CD4-positive, alpha-beta T cell treated with Interferon alpha-2 for 1 hour (primary cell): ENCODE measurements at places on chromosomes 3 and 15.

DNA sequence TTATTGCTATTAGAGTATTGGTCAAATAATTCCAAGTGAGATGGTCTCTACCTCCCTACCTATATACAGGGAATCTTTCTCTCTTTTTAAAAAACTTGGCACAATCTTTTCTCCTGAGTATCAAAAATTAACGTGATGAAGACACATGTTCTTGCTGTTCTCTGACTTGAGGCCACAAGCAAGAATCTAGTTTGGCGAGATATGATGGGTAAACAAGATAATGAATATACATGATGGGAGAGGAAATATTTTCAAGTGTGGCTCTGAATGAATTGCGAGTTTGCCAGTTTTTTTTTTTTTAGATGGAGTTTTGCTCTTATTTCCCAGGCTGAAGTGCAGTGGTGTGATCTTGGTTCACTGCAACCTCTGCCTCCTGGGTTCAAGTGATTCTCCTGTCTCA is 11.6 kb downstream of the NR1D2 start:
- DNase-seq, result no peak

GRCh38 chr3:138786788-138787271 is 47.9 kb downstream of the PIK3CB start:
- no peak for DNase-seq

GRCh38 chr15:71806452-71806931 is 3.9 kb upstream of the NR2E3 start:
- DNase-seq, result no peak

- DNase-seq, result no peak
Observed at GRCh38 chr3:49469037-49469935, 781 bp upstream of the DAG1 start.

DNA sequence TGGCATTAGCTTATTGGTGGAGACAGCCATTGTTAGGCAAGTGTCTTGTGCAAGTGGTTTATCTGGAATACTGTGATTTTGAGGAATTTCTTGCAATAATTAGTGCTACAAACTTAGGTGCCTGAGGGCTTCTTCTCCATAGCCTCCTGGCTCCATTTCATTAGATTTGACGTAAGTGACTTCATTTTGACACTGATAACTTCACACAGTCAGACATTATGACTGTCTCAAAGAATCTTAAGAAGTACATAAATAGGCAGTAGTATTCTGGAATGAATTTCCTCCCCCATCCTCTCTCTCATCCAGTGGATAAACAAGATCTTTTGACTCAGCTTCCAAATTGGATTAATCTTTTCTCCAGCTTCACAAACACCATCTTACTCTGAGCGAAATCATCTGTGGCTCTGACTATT is 19.0 kb downstream of the ARL14 start:
- DNase-seq, result no peak

GRCh38 chr3:181417748-181418147 is 294.0 kb upstream of the SOX2 start:
- no peak for DNase-seq

GRCh38 chr3:173191611-173192010 is 50.6 kb upstream of the SPATA16 start:
- no peak for DNase-seq

DNA sequence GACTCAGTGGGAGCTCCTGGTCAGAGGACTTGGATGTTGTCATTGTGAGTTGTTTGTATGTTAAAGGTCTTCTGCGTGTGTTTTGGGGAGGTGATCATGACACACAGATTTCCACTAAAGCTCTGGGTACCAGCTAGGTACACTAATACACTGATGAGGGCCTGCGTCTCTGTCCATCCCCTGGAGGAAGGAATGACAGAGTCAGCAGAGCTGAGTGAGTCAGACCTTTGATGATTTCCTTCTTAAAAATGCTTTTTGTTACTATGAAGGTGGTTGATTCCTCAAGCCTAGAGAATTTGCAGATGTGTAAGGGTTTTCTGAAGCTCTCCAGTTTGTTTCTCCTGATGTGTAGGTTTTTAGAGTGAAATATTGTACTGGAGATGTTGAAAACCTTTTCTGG is 424.1 kb upstream of the TPM1 start:
- DNase-seq, result no peak

GRCh38 chr3:193560870-193561269 is 6.2 kb upstream of the ATP13A4 start:
- DNase-seq, result no peak

DNA sequence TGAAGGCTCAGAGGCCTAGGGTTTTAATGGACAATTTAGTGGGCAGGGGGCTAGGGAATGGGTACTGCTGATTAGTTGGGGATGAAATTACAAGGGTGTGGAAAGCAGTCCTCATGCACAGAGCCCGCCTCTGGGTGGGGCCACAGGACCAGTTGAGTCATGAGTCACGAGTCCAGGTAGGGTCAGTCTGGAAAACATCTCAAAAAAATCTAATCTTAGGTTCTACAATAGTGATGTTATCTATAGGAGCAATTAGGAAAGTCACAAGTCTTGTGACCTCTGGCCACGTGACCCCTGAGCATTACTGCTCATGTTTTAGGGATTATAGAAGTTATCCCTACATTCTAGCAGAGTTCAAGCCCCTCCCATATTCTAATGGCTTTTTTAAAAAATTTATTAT is 18.6 kb upstream of the IREB2 start:
- DNase-seq, result no peak

DNA sequence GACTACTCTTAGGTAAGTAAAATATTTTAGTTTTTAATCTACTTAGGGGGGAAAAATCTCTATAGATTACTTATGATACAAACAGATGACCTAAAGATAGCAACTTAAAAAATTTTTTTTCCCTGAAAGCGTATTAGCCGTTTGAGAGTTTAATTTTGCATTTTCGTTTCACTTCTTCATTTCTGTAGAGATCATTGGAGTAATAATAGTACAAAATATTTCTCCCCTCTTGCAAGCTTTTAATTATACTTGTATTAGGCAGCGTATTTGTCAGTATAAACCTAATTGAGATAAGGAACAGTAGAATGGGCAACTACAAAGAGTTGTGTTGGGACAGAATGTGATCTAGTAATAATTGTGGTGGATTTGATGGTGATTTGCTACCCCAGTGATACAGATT is 10.3 kb downstream of the SKIL start:
- DNase-seq, result no peak

- DNase-seq, result no peak
Observed at GRCh38 chr3:117010318-117010717, 300.7 kb downstream of the TUSC7 start.

GRCh38 chr3:183638101-183638852 is 2.9 kb downstream of the KLHL24 start:
- DNase-seq, result no peak

GRCh38 chr3:127325629-127325961 is 37.7 kb upstream of the PRR20G start:
- DNase-seq, result no peak

- no peak for DNase-seq
Observed at GRCh38 chr3:151635905-151636304, 97.8 kb upstream of the AADACL2 start.

DNA sequence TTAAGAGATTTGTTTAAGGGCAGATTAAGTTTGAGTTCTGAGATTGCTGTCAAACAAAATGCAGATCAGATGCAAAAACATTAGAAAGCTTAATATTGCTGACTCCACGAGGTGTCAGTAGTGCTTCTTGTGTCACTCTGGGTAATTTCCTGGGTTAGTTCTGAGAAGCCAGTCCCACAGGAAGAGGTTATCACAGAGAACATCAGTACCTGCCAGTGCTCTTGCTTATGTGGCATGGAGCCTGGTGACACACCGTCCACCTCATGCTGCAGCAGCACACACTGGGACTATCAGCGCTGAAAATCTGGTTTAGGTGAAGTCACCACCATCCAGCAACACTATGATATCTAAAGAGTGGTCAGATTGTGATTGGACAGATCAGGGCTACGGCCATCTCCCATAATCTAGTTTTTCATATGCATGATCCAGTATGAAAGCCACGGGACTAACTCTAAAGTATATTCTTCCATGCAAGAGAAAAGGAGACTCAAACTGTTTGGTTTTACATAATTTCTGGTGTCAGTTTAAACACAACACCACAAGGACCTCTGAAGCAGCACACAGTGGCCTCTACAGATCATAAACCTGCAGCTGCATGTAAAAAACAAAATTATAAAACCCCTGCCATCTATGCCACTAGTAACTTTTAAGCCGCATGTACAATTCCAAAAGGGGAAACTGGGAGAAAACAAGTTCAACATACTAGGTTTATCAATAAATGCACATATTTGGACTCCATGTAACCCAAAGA is 36.1 kb upstream of the MYO5C start:
- DNase-seq, result peak; percentile 62

- no peak for DNase-seq
Observed at GRCh38 chr3:72401005-72401545, 447.2 kb downstream of the SHQ1 start.

- no peak for DNase-seq
Observed at GRCh38 chr3:34212175-34212574, 413.7 kb downstream of the PDCD6IP start.

GRCh38 chr15:63544258-63545026 is 40.0 kb downstream of the USP3 start:
- peak; percentile 5 for DNase-seq

DNA sequence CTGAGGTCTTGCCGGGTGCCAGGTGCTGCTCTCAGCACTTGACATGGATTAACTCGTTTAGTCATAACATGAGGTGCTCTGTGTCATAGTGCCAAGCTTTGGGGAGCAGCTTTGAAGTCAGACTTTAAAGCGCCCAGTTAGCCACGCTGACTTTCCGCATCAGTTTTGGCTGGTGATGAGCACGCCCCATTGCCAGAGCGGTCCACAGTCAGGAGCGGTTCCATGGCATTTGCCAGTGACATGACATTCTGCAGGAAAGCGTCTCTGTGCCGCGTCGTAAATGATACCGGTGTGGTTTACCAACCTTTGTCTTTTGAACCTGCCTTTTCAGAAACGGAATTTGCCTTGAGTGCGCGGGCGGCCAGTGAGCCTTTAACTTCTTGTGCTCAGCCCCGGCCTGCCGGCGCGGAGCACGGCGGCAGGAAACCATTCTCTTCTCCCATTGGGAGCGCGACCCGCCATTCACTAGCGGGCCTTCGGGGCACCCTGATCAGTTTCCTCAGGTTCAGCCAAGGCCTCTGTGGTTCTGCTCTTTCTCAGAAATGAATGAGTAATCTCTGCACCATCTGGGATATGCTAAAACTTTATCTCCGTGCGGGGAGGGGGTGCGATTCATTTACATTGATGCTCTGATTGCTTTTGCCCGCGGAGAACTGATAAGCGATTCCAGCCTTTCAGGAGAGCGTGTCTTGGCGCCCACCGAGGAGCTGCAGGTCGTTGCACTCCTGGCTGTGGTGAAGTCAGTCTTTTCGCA is 1.7 kb upstream of the SLC2A2 start:
- no peak for DNase-seq

DNA sequence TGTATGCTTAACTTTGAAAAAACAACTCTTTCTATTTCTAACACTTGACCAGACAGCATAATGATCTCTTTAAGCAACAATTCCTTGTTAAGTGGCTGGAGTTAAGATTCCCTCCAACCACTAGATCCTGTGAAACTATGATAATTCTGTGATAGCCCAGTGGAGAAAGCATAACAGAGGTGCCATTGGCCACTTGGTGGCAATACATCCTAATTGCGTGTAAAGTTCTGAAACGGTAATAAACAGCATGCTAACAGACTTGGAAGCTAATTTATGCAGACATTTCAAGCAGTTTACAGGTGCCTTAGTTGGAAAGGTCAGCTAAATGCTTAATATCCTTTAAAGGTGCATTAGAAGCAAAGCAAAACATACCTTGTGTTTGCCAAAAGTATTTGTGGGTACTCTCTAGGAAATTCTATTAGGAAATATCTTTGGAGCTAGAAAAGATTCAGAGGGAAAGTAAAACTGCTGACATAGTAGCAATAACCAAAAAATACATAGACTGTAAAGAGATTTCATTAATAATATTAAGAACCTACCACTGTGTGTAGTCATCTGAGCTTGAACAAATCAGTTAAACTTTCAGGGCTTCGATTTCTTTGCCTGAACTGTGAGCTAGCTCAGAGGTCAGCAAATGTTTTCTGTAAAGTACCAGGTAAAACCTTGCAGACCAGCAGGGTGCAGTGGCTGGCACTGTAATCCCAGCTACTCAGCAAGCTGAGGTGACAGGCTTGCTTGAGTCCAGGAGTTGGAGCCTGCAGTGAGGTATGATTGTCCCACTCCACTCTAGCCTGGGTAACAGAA is 19.0 kb upstream of the CSTA start:
- DNase-seq, result no peak

GRCh38 chr15:68542348-68542747 is 36.4 kb upstream of the CORO2B start:
- no peak for DNase-seq

- no peak for DNase-seq
Observed at GRCh38 chr3:24725514-24726255, 231.0 kb upstream of the THRB start.

GRCh38 chr15:95758851-95759250 is 571.6 kb upstream of the NR2F2 start:
- DNase-seq, result no peak

GRCh38 chr15:57949374-57949943 is 116.1 kb downstream of the ALDH1A2 start:
- DNase-seq, result no peak

GRCh38 chr3:99508191-99508590 is 130.2 kb upstream of the COL8A1 start:
- no peak for DNase-seq

DNA sequence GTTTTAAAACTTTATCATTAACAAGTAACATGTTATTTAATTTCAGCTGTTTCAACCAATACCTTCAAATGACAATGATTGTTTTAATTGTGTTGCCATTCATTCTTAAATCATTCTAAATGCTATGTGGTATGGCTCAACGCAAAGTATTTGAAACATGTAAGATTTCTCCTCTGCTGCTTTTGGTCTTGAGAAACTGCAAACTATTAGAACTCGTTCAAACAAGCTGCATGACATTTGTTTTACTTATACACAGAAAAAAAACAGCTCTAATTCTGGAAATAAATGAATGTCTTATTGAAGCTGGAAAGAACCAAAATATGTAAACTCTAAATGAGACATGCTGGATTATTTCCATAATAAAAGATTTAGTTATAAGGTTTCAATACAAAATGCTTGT is 29.3 kb downstream of the FBN1 start:
- no peak for DNase-seq

DNA sequence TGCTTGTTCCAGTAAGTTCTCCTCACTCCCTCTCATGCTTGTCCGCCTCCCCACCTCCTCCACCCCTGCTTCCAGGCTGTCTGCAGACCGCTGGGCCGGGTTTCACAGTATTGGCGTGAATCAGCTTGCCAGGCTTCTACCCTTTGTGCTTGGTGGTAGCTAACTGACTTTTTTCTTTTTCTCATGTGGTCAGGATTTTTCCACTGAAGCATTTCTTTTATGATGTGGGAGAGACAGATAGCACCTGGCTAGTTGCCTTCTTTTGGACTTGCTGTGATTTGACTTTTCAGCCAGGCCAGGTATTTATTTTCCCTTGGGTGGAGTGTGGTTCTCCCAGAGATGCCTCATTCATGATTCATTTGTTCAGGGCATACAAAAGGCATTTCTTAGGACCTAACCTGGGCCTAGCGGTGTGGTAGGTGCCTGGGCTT is 60.6 kb downstream of the ST6GAL1 start:
- DNase-seq, result no peak

DNA sequence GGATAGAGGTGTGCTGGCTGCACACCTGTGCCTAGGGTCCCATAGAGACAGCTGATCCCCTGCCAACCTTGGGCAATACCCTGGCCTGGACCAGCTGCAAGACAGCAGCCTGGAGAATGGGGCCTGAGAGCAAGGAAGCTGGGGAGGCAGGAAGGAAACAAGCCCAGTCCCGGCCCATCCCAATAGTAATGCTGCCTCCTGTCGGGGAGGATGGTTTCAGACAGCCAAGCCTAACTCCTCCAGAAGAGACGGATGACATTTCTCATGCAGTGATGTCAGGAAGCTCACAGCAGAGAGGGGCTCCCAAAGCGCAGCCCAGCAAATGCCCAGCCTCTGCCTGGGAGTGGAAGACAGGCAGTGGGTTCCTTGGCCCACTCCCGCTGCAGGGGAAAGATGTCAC is 408.8 kb downstream of the OCA2 start:
- no peak for DNase-seq
